Activated naive CD8-positive, alpha-beta T cell treated with anti-CD3 and anti-CD28 coated beads for 36 hours (primary cell): ENCODE measurements at places on chromosomes 6 and 20.

DNA sequence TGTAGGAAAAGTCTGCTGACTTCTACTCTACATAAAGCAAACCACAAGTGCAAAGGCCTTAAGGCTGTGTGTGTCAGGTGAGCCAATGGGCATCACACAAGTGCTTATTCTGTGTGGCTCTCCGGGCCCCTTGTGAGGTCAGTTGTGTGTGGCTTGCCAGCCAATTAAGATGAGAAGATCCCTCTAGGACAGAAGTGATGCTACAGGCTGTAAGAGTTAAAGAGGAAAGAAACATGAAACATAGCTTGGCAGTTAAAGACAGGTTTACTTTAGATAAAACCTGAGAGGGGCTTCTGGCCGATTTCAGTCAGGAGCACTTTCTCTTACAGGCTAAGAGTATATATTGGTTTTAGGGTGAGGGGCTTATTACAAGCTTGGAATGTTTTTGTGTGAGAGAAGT, 242.4 kb downstream of the NFATC2 start:
- no peak for DNase-seq

DNA sequence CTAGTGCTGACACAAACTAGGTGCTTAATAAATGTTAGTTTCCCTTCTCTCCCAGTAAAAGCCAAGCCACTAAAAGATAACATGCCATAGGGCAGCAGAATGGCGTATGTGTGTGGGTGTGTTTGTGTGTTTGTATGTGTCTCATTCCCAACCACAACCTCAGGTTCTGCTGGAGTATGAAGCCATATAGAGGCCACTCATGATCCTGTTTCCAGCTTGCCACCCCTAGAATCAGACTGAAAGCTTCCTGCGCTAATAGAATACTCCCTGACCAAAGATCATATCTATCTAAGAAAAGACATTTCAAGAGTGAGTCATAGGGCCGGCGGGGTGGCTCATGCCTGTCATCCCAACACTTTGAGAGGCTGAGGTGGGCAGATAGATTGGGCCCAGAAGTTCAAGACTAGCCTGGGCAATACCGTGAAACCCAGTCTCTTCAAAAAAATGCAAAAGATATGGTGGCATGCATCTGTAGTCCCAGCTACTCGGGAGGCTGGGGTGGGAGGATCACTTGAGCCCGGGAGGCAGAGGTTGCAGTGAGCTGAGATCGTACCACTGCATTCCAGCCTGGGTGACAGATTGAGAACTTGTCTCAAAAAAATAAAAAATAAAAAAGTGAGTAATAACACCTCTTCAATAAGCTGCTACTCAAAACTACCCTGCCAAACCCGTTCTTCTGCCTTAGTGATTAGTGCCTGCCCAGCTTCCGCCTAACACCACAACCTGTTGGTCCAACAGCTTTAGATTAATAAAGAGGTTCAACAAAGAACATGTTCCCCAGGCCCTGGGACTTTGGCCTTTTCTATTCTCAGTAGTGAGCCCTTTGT, 11.8 kb upstream of the SNRPC start:
- DNase-seq = no peak

DNA sequence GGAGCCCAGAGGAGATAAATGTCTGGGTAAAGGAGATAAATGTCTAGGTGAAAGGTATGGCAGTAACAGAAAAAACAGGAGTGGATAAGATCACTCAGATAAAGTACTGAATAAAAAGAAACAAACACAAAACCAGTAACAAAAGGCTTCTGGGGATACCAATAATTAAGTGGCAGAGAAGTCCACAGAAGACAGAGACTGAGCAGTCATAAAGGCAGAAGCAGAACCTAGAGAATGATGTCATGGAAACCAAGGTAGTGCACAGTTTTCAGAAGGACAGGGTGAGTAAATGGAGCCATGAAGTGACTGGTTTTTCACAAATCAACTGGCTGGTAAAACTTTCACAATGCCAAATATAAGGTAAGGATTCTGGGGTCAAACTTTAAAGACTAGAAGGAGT, 80.9 kb upstream of the PLN start:
- DNase-seq = no peak

- DNase-seq = peak; percentile 8
Measured at GRCh38 chr6:136510299-136510698, 39.9 kb downstream of the MAP7 start.

GRCh38 chr6:78599526-78599925, 267.8 kb upstream of the IRAK1BP1 start:
- no peak for DNase-seq

- DNase-seq = no peak
Measured at GRCh38 chr20:63911176-63911575, 16.2 kb downstream of the DNAJC5 start.

DNA sequence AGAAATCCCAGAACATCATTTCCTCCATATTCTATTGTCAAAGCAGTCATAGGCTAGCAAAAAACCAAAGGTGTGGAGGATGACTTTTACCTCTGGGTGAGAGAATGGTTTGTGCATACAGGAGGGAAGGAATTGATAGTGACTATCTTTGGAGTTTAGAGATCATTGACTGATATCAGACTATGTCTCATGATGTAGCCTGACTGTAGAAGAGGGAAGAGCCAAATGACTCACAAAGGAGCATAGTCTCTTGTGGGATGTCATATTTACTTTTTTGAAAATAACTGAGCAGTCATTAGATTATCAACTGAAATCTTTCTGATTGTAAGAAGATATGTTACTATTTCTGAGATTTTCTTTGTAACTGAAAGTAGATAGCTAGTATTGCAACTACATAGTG, 158.5 kb downstream of the FLRT3 start:
- DNase-seq = no peak

GRCh38 chr20:10171864-10172751, 46.5 kb upstream of the SNAP25 start:
- DNase-seq = peak; percentile 29

GRCh38 chr6:113857556-113858479, 673 bp downstream of the MARCKS start:
- no peak for DNase-seq

- no peak for DNase-seq
Measured at GRCh38 chr20:61727761-61728160, 337.9 kb downstream of the TAF4 start.

DNA sequence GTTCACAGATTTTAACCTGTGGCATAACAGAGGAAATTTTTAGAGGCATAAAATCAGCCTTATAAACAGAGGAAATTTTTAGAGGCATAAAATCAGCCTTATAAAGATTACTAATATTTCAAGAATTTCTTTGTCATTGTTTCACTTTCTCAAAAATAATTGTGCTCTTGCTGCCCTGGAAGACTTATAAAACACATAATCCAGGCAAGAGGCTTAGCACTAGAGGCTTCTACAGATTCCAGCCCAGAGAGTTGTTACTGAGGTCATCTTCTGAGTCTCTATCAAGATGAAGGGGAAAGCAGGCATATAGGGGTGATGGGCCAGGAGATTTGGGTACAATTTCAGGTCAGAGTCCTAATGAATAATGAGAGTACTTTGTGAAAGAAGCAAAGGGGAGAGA, 85.7 kb downstream of the RFPL4B start:
- no peak for DNase-seq

- no peak for DNase-seq
Measured at GRCh38 chr20:12252793-12253192, 335.1 kb downstream of the BTBD3 start.

GRCh38 chr6:372336-372911, 19.1 kb upstream of the IRF4 start:
- DNase-seq = no peak

DNA sequence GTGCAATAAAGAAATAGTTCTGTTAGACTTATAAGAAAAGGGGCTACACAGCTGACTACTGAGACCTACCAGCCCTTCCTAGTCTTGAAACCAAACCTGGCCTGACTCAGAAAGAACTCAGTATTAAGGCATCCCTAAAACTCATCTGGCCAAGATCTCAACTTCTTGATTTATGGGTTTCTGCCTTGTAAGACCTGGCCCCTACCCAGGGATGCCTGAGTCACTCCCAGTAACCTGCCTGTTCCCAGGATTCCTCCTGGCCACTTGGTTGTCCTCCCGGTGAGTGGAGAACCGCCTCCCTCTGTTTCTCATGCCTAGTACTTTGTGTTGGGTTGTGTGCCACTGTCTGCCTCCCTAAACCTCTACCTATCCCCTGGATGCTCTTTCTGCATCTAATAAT, 189.4 kb upstream of the PREP start:
- DNase-seq = no peak

GRCh38 chr6:164898412-164898811, 411.0 kb downstream of the C6orf118 start:
- DNase-seq = no peak

DNA sequence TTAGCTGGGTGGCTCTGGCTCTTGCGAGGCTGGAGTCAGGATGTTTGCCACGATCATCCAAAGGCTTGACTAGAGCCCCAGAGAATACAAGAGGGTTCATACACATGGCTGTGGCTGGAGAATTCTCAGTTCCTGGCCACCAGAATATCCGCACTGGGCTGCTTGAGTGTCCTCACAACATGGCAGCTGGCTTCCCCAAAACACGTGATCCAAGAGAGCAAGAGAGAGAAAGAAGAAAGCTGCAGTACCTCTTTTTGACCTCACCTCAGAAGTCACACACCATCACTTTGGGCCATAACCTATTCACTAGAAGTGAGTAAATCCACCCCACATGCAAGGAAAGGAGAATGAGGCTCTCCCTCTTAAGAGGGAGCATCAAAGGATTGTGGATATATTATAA, 21.5 kb upstream of the BPIFB1 start:
- no peak for DNase-seq

GRCh38 chr6:168725802-168726201, 284.8 kb downstream of the SMOC2 start:
- DNase-seq = no peak

DNA sequence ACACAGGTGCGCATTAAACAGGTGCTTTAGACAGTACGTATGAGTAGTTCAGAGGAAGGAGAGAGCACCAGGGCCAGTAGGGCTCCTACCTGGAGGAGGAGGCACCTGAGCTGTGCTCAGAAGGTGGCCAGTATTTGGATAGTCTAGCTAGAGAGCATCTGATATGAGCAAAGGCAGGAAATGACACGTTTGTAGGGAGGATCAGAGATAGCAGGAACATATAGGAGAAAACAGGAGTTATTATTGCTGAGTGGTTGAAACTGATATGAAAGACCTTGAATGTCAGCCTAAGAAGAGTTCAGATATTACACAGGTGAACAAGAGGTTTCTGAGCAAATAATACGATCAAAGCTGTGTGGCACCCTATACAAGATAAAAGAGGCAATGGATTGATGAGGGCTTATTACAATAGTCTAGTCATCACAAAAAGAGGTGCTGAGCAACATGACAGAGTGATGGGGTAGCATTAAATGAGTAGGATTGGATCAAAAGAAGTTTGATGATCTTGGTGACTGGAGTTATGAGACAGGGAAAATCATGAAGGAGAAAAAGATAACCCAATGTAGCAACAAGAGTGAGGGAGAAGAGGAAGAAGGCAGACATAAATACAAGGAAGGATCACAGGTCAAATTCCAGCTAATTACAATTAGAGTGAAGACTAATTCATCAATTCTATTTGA, 69.8 kb upstream of the HIVEP1 start:
- no peak for DNase-seq

DNA sequence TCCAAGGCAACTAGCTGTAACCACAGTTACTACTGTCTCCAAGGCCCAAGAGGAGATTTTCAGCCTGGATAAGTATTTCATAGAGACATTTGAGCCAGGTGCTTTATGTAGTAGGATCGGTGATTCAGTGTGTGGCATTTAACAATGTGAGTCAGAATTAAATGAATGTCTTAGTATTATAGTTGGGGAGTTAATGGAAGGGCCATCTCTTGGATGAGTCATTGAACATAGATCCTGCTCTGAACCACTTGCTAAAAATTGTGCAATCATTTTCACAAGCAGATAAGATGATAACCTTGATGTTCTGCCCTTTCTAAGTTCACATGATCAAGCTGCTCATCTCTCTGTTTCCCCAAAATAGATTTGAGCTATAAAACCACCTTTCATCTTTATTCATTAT, 668.9 kb upstream of the CITED2 start:
- DNase-seq = no peak

DNA sequence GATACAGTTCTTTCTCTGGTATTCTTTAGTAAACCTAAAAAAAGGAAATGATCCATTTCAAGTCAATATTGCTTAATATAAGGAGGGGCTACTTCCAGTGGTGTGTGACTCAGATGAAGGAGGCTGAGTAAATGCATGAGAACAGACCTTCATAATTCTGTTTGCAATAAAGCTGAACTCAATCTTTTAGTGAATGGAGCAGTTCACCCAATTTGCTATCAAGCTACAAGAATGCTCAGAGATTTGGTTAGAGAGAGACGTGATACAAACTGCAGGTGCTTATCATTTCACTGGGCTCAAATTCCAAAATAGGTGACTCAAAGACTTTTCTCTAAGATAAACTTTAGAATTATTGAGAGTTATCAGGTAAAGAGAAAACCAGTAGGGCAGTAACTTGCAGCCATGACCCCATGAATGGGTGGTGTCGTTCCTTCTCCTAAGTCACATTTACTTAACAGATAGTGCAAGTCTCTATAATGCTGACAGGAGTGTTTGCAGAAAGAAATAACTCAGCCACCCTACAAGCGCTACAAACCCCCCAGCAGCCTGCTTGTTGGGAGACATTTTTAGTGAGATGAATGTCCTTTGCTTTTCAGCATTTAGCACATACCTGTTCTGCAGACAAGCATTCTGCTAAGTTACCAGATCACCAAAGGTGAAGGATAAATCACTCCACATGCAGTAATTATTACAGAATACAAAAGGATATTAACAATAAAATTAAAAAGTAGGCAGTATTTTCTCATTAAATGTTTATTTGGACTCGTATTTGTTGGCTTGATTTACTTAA, 16.4 kb upstream of the BLOC1S5 start:
- no peak for DNase-seq

DNA sequence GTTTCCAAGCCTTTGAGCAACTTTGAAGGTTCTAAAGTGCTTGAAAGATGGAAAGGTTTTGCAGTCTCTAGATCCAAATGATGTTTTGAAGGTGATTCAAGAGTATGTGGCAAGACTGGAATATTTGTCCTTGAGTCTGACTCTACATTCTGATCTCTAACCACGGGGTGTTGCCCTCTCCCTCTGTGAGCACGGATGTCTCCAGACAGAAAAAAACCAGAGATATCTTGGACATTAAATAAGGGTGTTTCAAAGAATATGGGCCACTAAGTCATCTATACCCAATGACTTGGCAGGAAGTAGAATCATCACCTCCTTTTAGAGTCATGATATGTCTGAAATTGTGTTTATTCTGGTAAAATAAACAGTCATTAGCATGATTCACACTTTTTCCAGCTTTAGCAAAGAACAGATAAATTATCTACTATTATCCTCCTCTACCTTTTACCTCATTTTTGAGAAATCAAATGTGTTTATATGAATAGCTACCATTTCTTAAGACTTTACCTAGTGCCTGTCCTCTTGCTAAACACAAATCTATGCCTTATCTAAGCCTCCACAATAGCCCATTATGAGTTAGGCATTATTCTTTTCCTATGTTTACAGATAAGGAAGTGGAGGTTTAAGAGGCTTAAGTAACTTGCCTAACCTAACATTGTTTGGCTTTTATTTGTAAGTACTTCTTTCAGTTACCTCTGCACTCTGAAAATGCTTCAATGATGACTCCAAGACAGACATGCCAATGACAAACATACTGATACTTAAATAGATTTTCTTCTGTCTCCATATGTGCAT, 384.4 kb downstream of the BMP2 start:
- DNase-seq = no peak
